ENCODE measurements at places on chromosomes 6 and 20.
A peak's percentile ranks its signal among the peaks of the same experiment; 100 is the strongest.

DNA sequence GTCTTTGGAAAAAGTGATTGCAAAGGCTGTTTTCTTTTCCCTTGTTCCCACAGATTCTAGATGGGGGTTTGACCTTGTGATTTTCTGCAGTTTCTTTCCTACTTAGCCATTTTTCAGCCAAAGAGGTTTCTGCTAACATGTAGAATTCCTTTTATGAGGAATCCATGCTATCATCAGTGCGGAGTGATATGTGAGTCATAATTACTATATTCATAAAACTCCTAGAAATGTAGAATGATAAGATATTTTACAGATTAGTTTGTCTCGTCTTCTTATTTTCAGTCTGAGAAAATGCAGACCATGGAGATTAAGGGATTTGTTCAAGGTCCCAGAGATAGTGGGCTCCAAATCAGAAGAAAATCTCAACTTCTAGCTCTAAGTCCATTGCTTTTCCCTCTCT lies 98.6 kb downstream of the KCNQ5 start:
- peak; percentile 21 for DNase-seq

DNA sequence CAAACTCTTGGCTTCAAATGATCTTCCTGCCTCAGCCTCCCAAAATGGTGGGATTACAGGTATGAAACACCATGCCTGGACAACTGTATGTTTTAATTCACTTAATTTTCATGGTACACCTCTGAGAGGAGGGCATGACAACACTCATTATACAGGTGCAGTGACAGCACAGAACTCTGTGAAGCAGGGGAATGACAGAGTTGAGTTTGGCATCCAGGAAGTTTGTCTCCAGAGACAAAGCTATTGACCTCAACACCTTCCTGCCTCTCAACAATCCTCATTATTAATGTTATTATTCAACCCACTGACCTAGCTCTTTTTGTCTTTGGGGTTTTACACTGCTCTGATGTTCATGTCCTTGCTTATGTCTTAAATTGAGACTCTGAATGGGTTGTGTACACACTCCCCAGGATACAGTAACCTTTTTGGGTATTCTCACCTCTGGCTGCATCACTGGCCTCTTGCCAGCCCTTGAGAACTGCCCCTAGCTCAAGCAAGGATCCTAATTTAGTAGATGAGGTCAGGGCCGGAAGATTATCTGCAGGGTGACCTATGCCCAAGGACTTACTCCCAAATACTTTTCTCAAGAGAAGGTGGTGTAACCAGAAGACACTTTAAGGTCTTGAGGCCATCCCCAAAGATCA lies 13.0 kb upstream of the IER3 start:
- DNase-seq, result no peak

- DNase-seq, result peak; percentile 1
Observed at GRCh38 chr20:14264869-14265268, 72.5 kb downstream of the FLRT3 start.

DNA sequence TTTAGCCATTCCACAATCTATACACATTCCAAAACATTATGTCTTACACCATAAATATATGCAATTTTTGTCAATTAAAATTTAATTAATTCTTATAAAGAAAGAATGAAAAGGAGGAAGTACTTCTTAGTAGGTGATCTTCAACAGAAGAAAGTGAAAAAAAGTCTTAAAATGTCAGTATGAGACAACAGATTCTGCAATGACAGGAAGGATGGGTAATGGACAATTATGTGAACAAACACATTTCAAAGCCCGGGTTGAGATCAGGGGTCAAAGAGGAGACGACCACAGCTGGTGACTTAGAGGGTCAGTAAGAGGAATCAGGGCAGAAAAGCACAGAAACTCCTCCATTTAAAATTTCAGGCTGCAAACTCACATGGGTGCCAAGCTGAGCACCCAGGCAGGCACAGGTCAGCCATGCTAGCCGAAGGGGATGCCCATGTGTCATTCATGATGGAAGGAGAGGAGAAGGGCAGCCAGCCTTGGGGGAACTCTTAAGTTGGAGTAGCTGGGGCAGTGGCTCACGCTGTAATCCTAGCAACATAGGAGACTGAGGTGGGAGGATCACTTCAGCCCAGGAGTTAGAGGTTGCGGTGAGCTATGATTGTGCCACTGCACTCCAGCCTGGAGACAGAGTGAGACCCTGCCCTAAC lies 11.0 kb downstream of the VSX1 start:
- no peak for DNase-seq

DNA sequence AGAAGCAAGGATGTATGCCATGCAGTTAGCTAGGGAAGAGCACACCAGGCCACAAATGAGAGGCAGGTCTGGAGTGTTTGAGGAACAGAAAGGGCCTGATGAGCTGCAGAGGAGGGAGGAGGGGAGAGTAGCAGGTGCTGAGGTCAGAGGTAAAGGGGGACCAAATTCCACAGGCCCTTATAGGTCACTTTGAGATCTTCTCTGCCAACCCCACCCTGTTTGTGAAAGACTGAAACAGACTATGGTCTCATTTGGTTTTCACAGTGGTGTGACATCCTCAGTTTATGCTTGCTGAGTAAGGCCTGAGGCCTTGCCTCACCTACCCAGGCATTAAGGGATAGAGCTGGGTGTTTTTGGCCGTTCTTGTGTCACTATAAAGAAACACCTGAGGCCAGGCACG lies 187.7 kb upstream of the MYLIP start:
- DNase-seq, result no peak

DNA sequence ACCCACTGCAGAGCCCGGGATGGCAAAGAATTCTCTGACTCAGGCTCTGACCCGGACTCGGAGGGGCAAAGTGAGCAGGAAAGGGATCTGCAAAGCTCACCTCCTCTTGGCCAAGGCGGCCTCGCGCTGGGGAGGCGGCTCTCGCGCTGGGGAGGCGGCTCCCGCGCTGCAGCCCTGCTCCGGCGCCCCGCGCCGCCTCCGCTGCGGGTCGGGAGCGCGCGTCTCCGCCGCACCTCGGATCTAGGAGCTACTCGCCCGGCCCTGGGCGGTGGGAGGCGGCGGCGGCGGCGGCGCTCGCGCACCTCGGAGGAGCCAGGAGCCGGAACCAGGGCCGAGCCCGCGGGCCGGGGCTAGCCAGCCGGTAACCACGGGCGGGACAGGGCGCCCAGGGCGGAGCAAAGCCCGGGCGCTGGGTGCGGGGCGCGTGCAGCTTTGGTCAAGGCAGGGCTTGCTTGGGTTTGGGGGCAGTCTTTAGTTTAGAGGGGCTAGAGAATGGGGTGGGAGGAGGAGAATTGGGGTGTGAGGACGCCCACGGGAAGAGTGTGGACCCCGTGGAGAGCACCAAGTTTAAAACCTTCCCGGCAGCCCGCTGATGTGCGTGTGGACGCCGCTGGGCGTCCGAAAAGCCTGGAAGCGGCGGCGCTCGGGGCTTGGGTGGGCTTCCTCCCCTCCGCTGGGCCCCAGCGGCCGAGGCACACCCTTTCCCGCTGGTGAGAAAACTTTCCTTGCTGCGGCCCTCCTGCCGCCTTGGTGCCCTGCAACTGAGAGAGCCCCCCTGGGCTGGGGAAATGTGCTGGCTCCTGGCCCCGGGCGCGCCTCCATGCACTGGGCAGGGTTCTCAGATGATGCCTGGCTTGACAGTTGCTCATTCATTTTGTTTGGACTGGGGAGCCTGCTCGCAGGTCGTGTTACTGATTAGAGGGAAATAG lies at the start of gene MRAP2:
MRAP2 (plus strand) TSS at position 250 of the 929 bp plus-strand sequence. CDS start 21,547 bp downstream, outside the sequence.
- no peak for DNase-seq

DNA sequence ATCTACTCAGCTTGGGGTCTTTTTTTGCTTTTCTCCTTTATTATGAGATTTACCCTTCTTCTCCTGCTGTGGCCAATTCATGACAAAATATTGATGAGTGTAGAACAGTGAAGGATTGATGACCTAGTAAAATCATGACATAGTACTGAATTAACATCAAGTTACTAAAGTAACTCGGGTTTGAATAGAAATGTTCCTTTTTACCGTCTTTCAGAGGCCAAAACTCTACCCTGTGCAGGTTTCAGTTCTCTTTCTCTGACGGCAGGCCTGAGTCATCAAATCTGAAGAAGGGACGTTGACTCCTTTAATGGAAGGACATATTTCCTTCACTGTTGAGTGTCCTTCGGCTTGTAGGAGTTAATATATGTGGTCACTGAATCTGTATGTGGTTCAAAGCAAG lies 80.7 kb downstream of the RREB1 start:
- no peak for DNase-seq

- no peak for DNase-seq
Observed at GRCh38 chr6:11607383-11607782, 69.8 kb downstream of the TMEM170B start.

GRCh38 chr20:57212534-57213276 lies 53.7 kb downstream of the BMP7 start:
- DNase-seq, result peak; percentile 19

GRCh38 chr6:16337295-16337975 lies 99.0 kb downstream of the GMPR start:
- DNase-seq, result no peak

GRCh38 chr6:134419716-134420115 lies 101.8 kb upstream of the SGK1 start:
- DNase-seq, result no peak

DNA sequence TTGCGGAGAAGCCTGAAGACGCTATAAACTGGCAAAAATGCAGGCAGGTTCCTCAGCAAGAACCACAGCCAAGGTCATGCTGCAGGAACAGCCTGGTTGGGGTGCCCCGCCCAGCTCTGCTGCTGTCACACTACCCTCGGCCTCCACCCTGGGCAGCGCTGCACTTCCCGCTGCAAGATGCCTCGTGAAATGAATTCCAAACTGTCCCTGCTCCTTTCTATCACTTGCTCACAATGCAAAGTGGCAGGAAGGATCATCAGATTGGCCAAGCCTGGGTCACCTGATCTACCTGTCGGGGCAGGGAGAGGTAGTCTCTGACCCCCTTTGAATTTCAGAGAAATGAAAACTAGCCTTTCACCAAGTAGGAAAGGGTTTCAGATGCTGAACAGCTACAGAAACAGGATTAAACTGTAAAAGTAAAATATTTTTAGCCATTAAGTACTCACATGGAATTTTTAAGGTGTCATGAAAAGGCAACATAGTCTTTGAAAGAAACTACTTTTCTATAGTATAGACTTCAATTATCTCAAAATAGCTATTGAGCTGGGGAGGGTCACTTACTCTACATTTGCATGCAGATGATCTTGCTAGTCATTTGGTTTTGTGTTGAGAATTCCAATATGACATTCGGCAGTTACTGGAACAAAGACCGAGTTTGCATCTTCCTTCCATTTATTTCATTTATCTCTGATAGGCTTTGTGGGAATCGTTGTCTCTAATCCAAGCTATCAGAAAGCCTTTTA lies 236.4 kb upstream of the ASCC3 start:
- DNase-seq, result no peak

DNA sequence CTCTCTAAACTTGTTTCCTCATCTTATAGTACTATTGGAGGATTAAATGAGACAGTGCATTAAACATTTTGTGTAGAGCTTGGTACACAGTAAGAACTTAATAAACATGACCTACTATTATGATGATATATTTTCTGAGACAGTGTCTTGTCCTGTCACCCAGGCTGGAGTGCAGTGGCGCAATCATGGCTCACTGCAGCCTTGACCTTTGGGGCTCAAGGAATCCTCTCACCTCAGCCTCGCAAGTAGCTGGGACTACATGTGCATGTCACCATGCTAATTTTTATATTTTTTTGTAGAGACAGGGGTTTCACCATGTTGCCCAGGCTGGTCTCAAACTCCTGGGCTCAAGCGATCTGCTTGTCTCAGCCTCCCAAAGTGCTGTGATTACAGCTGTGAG lies 72.1 kb downstream of the LYRM4 start:
- DNase-seq, result no peak

DNA sequence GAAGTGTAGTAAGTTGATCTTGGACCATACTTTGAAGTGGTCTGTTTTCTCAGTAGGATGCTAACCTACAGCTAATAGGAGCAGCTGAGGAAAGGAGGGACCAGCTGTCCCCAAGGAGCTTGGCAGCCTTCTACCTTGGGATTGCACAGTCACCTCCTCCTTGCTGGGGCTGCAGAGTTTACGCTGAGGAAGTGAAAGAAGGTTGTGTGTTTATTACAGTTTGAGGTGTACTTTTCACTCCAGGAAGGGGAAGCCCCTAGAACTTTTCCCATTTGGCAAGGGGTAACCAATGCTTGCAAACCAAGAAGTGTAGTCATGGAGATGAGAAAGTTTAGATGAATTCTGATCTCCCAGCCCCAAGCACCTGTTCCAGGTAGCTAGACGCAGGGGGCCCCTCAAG lies 58.8 kb downstream of the BMP6 start:
- DNase-seq, result no peak

- peak; percentile 34 for DNase-seq
Observed at GRCh38 chr6:42017021-42017643, 33.2 kb upstream of the TAF8 start.

DNA sequence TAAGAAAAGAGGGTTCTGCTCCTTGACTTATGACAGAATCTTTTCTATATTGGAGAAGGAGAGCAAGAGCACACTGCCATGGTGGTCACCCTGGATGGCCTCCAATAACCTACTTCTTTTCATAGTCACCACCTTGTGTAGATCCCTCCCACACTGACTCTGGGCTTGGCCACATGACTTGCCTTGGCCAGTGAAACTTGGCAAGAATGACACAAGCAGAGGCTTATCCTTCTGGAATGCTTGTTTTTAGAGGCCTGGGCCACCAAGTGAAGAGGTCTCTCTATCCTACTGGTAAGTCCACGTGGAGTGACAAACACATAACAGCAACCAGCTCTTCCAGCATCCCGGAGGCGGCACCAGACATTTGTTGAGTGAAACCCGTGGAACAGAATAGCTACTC lies 349.4 kb upstream of the JARID2 start:
- DNase-seq, result no peak

DNA sequence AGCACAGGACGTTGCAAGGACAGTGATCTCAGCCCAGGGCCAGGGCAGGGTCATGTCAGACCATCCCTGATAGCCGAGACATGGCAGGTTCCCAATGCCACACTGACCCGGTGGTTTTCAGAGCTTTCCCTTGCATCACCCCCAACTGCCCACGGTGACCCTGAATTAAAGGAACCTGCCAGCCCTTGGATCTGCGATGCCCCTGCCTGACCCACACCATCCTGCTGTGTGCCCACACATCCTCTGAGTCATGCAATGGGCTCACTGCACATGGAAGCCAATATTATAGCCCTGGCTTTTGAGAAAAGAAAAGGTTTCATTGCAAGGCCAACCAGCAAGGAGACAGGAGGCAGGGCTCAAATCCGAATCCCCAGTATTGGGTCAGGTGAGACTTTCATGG lies 132.6 kb upstream of the CST7 start:
- no peak for DNase-seq

DNA sequence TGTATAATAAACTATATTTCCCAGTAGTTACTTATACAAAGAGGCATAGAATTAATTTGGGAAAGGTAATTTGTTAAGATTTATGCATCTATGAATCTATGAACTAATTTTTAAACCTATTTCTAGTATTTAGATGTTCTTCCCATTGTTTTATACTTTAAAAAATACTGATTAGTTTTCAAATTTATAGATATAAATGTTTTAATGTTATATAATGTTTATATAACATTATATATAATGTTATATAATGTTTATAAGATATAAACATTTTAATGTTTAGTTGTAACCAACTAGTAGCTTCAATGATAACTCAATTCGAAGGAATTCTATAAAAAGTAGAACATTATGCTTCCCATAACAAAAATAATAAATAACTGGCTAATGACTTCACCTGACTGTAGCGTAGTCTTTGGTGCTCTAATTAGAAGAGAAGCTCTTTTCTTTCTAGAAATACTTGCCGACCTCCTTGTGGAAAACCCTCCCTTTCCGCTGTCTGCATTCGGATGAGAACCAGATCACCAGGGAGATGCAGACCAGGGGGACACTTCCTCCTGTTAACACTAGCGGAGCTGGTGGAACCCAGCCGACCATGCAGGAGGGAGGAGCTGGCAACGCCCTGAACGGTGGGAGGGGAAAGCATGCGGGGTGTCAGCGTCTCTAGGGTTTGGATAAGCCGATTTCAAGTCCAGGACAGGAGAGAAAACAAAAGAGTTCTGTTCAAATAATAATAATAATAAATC lies 158.4 kb downstream of the OR2B2 start:
- no peak for DNase-seq
